Glutamatergic neuron (in vitro differentiated cells): ENCODE measurements at places on chromosomes 7 and 10. TPM values are rescaled to one million over a fixed set of nuclear protein-coding genes. Genes with fewer than 3 reads are reported as not detected.

The KCND2 gene
- total RNA-seq: 1.2 TPM

The PNLIP gene
- total RNA-seq: not detected

DNA sequence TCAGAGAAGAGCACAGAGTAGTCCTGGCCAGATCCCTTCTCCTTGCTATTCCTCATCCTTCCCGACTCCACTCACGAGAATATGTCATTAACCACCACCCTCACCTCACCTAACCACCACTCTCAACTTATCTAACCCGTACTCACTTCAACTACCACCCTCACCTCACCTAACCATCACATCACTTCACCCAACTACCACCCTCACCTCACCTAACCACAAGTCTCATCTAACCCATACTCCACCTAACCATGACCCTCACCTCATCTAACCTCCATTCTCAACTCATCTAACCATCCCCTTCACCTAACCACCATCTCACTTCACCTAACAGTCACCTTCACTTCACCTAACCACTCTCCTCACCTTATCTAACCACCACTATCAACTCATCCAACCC, 85.0 kb downstream of the VIPR2 start:
- DNase-seq: no peak

The HTR5A gene
- 0.20 TPM for total RNA-seq

DNA sequence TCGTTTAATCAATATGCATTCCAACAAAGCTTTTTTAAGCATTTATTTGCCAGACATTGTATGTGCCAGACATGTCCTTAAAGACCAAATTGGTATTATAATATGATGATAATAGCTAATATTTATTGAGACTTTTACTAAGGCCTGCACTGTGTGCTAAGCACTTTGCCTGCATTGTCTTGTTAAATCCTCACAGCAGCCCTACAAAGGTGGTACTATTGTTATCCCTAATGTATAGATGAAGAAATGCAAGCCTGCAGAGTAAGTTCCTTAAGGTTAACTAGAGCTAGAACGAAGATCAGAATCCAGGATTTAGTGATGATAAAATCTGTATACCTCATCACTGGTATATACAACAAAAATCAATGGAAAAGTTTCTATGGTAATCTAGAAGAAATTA, 5.3 kb upstream of the CAPZA2 start:
- no peak for DNase-seq

- no peak for DNase-seq
Measured at GRCh38 chr7:77200542-77200941, 923 bp upstream of the FGL2 start.

GRCh38 chr7:47817917-47818316, 130.3 kb downstream of the PKD1L1 start:
- DNase-seq: no peak

- DNase-seq: no peak
Measured at GRCh38 chr10:62860946-62861345, 44.8 kb upstream of the EGR2 start.

- DNase-seq: no peak
Measured at GRCh38 chr7:106199813-106200364, 84.9 kb downstream of the NAMPT start.

The SP4 gene
- 13.2 TPM for total RNA-seq

DNA sequence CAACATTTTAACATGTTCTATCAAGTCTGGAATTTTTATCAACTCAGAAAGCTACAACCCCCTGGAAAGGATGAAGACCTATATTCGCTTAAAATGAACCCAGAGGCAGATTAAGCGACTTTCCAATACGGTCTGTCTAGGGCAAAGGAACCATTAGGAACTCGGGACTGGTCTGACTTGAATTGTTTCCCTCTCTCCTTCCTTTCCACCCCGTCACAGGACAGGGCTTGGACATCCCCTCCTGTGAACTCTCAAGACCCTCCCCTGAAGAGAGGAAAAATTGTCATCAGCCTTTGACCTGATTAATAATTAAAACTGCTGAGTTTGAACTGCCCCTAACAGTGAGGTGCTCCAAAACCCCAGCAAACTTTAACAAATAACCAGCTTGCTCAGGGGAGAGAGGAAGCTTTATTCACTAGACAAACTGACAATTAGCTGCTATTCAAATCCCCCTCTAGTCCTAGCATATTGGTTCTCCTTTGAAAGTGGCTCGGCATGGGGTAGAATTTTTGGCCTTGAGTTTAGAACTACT, 22.6 kb upstream of the SLF2 start:
- DNase-seq: no peak

DNA sequence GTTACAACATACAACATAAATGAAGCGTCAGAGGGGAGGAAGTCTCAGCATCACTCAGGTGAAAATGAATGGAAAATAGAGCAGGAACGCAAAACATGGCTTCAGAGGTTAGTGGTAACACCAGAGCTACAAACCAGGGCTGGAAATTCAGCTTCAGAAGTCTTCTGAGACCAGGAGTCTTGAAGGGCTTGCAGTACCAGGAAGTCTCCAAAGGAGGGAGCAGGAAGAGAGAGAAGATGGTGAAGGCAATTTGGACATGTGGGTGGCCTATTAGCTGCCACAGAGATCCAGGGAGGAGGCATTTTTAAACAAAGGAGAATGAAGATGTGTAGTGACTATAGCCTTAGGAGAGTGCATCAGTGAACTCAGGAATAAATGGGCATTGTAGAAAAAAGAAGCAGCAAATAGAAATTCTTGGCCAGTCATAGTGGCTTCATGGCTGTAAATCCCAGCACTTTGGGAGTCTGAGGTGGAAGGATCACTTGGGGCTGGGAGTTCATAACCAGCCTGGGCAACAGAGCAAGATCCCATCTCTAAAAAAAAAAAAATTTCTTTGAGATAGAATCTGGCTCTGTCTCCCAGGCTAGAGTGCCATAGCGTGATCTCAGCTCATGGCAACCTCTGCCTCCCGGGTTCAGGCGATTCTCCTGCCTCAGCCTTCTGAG, 9.3 kb upstream of the TET1 start:
- DNase-seq: peak; percentile 37

The PNLIPRP2 gene
- not detected for total RNA-seq
